ENCODE measurements at places on chromosomes 4 and X.

DNA sequence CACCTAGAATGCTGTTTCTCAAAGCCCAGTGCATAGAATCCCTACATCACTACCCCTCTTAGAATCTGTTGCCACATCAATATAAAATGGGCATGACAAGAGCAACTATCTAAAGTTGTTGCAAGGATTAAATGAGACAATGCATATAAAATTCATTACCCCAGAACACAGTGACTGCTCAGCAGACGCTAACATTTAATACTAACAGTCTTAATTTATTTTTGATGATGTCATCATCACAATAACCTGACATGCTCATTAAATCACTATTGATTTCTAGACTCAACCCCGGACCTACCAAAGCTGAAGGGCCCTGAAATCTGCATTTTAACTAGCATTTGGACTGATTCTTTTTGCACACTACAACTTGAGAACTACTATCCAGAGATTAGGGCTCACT, 3.9 kb downstream of the ARSJ start:
- DNase-seq, result no peak

- no peak for DNase-seq
Observed at GRCh38 chrX:20397587-20397986, 130.9 kb upstream of the RPS6KA3 start.

DNA sequence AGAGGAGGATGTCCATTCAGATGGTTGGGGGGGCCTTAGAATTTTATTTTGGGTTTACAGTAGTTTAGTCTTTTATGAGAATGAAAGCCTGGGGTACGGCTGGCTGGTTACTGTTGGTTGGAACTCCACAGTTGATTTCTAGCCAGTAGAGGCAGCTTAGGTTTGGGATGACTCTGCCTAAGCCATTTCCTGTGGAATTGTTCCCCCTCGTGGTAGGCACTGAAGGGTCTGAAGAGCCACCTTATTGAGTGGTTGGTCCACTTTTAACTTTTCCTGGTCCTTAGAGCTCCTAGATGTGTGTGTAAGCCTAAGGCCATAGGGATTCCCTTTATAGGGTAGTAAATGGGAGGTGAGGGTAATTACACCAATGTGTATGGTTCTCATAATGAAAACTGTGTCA, 19.7 kb downstream of the SPIN3 start:
- DNase-seq, result peak; percentile 31

DNA sequence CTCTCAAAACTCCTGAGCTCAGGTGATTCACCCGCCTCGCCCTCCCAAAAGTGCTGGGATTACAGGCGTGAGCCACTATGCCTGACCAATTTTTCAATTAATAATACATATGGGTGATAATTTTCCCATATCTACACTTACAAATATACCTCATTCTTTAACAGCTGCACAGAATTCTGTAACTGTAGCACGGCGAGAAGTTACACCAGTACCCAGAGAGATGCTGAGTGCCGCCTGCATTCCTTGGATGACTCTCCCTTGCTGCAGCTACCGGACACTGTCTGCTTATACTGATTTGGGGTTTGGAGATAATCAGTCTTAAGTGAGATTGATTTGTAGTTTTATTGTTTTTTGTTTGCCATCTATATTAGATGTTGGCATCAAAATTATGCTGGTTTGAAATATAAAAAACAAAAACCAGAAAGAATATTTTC, 5.8 kb downstream of the TIFA start:
- DNase-seq, result no peak

DNA sequence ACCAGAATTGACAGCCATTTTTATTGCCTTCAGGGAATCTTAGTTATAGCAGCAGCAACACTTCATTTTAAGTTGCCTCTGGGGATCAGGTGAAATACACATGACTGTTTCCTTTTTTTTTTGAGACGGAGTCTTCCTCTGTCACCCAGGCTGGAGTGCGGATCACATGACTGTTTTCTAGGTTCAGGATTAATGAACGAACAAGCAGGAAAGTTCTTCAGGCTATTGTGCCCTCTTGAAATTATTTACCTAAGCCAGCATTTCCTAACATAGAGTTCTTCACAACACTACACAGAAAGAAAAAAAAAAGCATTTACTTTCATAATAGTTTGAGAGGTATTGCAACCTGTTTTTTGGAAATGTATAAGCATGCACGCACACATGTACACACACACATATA, 2032.8 kb downstream of the PCDH7 start:
- DNase-seq, result no peak

DNA sequence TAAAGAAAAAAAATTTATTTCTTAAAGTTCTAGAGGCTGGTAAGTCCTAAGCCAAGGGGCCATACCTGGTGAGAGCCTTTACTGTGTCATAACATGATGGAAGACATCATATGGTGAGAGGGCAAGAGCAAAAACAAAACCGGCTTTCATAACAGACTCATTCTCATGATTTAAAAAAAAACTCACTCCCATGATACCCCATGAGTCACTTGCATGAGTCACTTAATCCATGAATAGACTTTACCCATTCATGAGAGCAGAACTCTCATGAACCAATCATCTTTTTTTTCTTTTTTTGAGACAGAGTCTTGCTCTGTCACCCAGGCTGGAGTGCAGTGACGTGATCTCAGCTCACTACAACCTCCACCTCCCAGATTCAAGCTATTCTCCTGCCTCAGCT, 369.7 kb upstream of the DIAPH2 start:
- no peak for DNase-seq

DNA sequence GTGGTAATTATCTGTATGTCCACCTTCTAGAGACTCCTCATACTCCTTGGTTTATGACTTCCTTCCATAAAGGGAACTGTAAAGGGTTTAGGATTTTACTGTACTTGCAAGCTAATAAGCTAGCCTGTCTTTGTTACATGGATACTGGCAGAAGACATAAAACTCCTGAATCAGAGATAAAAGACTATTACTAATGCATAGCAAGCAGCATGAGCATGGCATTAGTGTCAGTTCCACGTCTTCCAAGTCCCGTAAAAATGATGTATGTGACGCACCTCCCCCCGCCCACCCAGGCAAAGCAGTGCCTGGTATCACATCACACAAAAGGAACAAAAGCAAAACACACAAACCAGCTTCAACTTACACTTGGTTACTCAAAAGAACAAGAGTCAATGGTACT, 71.0 kb downstream of the SLC10A6 start:
- no peak for DNase-seq

DNA sequence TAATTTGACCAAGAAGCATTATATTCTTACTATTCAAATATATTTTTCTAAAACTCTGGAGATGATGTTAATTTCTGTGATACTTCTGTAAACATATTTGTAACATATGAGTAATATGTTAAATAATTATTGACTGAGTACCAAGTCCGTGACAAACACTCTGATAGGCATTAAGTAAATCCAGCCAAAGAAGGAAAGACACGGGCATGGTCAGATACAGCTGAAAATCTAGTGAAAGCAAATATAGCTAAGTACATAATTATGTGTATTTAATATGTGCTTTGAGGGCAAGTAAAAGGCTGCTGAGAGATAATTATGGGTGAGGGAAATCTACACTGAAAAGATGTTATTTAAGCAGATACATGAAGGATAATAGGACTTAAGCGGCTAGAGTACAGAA, 1263.6 kb upstream of the ADGRL3 start:
- no peak for DNase-seq

DNA sequence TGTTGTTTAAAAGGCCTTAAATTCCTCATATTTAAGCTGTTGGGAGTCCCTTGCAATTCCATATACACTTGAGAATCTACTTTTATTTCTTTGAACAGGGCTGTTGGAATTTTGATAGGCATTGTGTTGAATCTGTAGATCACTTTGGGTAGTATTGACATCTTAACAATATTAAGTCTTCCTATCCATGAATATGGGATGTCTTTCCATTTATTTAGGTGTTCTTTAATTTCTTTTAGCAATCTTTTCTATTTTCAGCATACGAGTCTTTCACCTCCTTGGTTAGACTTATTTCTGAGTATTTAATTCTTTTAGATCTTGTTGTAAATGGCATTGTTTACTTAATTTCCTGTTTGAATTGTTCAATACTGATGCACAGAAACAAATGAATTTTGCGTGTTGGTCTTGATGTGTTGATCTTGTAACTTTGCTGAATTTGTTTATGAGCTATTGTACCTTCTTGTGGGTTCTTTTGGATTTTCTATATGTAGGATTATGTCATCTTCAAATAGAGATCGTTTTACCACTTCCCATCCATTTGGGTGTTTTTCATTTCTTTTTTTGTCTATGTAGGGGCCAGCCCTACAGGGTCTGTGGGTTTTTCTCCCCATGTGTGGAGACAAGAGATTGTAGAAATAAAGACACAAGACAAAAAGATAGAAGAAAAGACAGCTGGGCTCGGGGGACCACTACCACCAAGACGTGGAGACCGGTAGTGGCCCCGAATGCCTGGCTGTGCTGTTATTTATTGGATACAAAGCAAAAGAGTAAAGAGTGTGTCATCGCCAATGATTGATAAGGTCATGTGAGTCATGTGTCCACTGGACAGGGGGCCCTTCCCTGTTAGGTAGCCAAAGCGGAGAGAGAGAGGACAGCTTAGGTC, 18.2 kb upstream of the CTBP1 start:
- no peak for DNase-seq

- no peak for DNase-seq
Observed at GRCh38 chr4:76894537-76895255, 3.2 kb downstream of the SOWAHB start.

Data from hematopoietic multipotent progenitor cell treated with erythropoietin and hydrocortisone succinate and interleukin-3 and kit ligand, for 4 days (in vitro differentiated cells).